ENCODE measurements at places on chromosomes 16 and 17.

DNA sequence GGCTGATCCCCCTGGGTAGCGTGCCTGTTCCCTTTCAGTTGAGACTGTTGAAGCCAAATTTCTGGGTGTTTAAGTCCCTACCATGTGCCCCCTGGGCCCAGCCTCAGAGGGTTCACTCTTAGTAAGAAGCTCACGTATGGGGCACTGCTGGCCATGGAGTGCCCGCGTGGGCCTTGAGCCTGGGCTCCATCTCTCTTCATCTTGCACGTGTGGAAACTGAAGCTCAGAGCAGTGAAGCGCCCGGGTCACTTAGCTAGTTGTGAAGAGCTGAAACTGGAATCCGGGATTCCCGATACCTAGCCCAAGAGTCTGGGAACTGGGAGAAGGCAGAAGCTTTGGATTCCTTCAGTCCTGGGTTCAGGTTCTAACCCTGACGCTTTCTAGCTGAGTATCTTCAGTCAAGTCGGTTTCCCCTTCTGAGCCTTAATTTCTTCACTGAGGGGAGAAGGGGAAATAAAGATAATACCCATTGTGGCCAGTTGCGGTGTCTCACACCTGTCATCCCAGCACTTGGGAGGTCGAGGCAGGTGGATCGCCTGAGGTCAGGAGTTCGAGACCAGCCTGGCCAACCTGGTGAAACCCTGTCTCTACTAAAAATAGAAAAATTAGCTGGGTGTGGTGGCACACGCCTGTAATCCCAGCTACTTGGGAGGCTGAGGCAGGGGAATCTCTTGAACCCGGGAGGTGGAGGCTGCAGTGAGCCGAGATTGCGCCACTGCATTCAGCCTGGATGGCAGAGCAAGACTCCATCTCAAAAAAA lies 103.9 kb downstream of the OR1D5 start:
- no peak for DNase-seq

- DNase-seq: no peak
Observed at GRCh38 chr16:77723108-77723514, 797 bp downstream of the NUDT7 start.

DNA sequence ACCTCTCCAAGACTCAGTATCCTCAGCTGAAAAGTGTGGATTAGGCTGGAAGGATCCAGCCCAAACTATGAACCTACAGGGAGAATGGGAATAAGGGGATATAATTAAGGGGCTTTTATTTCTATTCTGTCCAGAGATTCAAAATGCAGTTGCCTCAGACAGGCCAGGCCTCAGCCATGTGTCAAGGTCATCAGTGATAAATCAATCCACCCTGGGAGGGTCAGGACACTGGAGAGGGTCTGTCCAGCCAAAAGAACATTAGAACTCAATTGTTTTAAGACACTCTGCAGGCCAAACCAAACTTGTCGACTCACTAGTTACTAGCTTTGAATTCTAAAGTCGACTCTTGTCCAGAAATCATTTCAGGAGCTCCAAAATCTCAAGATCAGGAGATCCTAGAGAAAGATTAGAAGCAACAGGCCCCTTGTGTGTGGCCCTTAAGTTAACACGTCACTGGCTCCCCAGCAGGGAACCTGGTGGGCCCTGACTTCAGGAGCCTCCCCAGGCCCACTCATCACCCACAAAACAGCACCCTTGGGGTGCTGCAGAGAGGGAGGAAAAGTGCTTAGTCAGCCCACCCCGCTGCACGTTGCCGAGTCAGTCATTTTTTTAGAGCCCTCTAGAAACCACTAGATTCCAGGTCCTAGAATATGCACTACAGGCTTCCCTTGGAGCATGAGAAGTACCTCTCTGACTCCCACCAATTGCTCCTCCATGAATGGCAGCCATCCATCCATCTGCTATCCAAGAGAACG lies 156.8 kb downstream of the XYLT1 start:
- DNase-seq: no peak

DNA sequence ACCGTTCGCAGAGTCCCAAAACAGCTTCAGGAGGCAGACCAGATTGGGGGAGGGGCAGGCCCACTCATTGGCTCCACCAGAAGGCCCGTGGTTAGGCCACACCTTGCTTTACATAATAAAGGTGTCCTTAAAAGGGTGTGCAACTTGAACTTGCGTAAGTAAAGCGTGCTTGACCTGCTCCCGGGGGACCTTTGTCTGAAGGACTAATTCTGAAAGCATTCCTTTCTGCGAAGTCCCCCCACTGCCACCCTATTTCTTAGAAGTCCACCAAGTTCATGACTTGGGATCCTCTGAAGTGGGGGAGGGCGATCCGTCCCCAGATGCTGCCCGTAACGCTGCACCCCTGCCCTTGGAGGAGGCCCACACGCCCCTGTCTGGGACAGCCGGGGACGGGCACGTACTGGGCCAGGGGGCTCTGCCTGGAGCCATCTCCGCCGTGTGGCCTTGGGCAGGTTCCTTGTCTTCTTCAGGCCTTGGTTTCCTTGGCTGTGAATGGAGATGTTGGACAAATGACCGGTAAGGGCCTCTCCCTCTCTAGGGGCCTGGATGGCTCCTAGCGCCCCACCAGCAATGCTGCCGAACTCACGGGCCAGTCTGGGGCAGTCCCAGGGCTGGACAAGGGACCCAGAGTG lies 823 bp upstream of the ZNF469 start:
- no peak for DNase-seq

GRCh38 chr16:170788-171187 lies 1.9 kb upstream of the HBA2 start:
- DNase-seq: no peak

- no peak for DNase-seq
Observed at GRCh38 chr17:76474238-76474637, 6.8 kb downstream of the AANAT start.

GRCh38 chr16:11681976-11682654 lies 13.9 kb downstream of the SNN start:
- no peak for DNase-seq

- DNase-seq: no peak
Observed at GRCh38 chr16:86775511-86775921, 197.2 kb downstream of the FOXL1 start.

DNA sequence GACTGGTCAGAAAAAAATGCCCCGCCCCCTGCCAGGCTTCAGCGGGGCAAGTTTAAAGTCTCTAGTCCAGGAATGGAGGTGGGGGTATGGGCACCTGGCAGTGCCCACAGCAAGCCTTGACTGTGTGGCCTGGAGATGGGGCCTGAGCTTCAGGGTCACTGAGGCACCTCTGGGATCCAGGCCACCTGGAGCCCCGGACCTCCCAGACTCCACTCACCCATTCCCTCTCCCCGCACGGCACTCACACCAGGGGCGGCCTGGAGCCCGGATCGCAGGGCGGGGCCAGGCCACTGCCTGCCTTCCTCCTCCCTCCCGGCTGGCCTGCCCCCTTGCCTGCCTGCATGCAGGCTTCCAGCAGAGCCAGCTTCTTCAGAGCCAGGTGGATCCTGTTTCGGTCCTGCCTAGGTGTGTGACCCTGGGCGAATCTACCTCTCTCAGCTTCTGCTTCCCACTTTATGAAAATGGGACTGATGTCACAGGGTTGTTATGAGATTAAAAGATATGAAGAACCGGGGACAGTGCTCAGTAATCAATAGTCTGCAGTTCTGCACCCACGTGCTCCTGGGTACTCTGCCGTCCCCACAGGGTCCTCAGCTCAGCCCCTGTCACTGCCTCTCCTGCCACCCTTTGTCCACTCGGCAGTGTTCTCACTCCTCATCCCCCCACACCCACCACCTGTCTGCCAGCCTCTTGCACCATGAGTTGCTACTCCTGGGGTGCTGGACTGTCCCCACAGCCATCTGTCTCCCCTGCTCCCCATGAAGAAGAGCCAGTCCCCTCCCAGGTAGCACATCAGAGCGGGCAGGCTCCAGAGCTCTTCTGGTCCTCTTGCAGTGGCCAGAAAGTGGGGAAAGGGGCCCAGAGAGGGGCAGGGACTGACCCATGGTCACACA lies 1.2 kb upstream of the TCAP start:
- DNase-seq: no peak

All from epithelial cell of proximal tubule (primary cell).